ENCODE measurements at places on chromosomes 5 and 9.

DNA sequence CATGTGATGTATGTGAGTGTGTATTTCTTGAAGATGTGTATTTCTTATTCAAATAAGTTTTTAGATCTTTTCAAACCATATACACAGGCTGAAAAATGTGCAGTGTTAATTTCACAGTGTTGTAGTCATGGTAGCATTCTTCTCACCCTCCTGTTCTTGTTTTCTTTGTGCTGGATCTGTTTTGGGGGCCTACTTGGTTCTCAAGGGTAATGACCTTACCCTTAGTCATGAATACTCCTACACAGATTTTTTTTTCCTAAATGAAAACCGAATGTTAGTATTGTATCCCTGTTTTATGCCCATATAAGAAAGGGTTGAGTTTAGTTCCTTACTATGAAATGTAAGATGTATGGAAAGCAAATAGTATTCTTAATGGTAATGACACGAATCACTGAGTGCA, 88.0 kb downstream of the SLC44A1 start:
- DNase-seq: no peak
- H3K36me3 ChIP-seq: no peaks in the 10 kb centered on the region
- no peak overlapping the region for H3K4me3 ChIP-seq
- no peaks in the 10 kb centered on the region for H3K4me1 ChIP-seq

DNA sequence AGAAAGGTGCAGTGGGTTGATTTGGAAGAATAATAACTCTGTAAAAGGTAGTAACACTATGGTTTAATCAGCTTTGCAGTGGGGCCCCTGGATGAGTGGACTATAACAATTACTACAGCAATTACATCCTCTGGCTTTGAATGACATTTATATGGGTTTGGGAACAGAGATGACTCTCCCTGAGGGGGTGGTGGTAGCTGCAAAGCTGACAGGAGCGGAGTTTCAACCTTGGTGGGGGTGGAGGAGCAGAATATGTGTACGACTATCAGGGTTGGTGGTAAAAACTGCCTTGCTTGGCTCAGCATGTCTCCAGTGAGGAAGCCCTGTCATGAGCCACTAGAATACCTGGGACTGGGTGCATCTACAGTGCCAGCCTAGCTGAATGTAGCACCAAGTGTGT, 28.3 kb upstream of the NR3C1 start:
- H3K4me1 ChIP-seq: no peaks in the 10 kb centered on the region
- H3K27ac ChIP-seq: no peak overlapping the region
- H3K36me3 ChIP-seq: no peaks in the 10 kb centered on the region
- no peak for DNase-seq
- no peak overlapping the region for H3K4me3 ChIP-seq

GRCh38 chr5:174307656-174308271, 262.3 kb downstream of the NSG2 start:
- DNase-seq: no peak
- peaks cover 8% of the 10 kb centered on the region for H3K27me3 ChIP-seq
- H3K4me1 ChIP-seq: no peaks in the 10 kb centered on the region
- H3K27ac ChIP-seq: no peak overlapping the region

- DNase-seq: no peak
- no peak overlapping the region for H3K4me3 ChIP-seq
- no peaks in the 10 kb centered on the region for H3K36me3 ChIP-seq
- H3K27me3 ChIP-seq: peaks cover 63% of the 10 kb centered on the region
- H3K27ac ChIP-seq: no peak overlapping the region
- H3K4me1 ChIP-seq: no peaks in the 10 kb centered on the region
Observed at GRCh38 chr9:136657974-136658848, 4.5 kb upstream of the EGFL7 start.

GRCh38 chr9:20512106-20512505, 110.2 kb downstream of the MLLT3 start:
- no peaks in the 10 kb centered on the region for H3K27me3 ChIP-seq
- H3K4me1 ChIP-seq: no peaks in the 10 kb centered on the region
- no peak overlapping the region for H3K27ac ChIP-seq
- DNase-seq: no peak
- H3K4me3 ChIP-seq: no peak overlapping the region

- no peaks in the 10 kb centered on the region for H3K4me1 ChIP-seq
- H3K36me3 ChIP-seq: no peaks in the 10 kb centered on the region
- no peak overlapping the region for H3K27ac ChIP-seq
- H3K27me3 ChIP-seq: no peaks in the 10 kb centered on the region
Observed at GRCh38 chr5:157870837-157871834, 12.2 kb upstream of the CLINT1 start.

DNA sequence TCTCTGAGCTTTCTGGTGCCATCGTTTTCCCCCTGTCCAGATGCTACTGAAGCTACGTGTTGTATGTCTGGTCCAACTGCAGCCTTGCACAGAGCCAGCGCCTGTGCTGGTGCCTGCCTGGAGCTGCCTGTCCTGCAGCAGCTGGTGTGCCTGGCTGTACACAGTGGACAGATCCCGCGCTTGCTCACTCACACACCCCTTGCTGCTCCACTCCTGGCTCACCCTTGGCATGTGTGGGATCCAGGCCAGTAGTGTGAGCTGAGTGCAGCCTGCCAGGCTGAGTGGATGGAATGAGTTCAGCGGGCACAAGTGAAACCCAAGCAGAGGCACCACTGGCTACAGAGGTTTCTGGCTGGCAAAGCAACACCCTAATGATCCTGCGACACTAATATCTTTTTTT, 40.4 kb downstream of the FER start:
- H3K36me3 ChIP-seq: no peaks in the 10 kb centered on the region
- no peak overlapping the region for H3K4me3 ChIP-seq
- no peaks in the 10 kb centered on the region for H3K4me1 ChIP-seq
- no peaks in the 10 kb centered on the region for H3K27me3 ChIP-seq
- H3K27ac ChIP-seq: no peak overlapping the region
- DNase-seq: no peak

Measured in tibial nerve (tissue), 4 donors.